ENCODE measurements at places on chromosomes 2 and 18. TPM values are rescaled to one million over a fixed set of nuclear protein-coding genes. Genes with fewer than 3 reads are reported as not detected.

- peaks cover 11% of the 10 kb centered on the region for H3K36me3 ChIP-seq
- peak; percentile 36 for DNase-seq
- H3K27ac ChIP-seq: no peak overlapping the region
- H3K4me3 ChIP-seq: no peak overlapping the region
- H3K27me3 ChIP-seq: no peaks in the 10 kb centered on the region
- H3K4me1 ChIP-seq: peaks cover 73% of the 10 kb centered on the region
Observed at GRCh38 chr2:65064728-65065552, 8.7 kb downstream of the CEP68 start.

The RESP18 gene
- not detected for total RNA-seq

DNA sequence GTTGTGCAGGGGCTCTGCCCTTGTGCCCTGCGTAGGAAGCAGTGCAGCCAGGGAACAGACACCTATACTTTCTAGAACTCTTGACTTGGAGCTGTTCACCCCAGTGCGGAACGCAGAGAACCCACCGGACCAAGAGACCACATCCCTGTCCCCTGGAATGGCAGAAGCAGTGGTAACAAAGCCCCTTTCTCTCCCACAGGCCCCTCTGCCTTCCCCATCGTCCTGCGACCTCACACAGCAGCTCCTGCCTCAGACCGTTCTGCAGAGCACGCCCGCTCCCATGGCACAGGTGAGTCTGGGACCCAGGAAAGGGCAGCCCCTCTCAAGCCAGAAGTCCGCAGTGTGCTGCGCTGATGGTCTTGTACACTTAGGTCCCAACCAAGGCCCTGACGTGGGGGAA, 24.6 kb upstream of the RPL31 start:
- no peak overlapping the region for H3K27ac ChIP-seq
- peaks cover 82% of the 10 kb centered on the region for H3K36me3 ChIP-seq
- no peak overlapping the region for H3K4me3 ChIP-seq

GRCh38 chr2:109516445-109517117, 97.2 kb downstream of the SEPTIN10 start:
- H3K4me1 ChIP-seq: peaks cover 36% of the 10 kb centered on the region
- H3K36me3 ChIP-seq: no peaks in the 10 kb centered on the region
- H3K27ac ChIP-seq: peak overlapping the region; percentile 14

DNA sequence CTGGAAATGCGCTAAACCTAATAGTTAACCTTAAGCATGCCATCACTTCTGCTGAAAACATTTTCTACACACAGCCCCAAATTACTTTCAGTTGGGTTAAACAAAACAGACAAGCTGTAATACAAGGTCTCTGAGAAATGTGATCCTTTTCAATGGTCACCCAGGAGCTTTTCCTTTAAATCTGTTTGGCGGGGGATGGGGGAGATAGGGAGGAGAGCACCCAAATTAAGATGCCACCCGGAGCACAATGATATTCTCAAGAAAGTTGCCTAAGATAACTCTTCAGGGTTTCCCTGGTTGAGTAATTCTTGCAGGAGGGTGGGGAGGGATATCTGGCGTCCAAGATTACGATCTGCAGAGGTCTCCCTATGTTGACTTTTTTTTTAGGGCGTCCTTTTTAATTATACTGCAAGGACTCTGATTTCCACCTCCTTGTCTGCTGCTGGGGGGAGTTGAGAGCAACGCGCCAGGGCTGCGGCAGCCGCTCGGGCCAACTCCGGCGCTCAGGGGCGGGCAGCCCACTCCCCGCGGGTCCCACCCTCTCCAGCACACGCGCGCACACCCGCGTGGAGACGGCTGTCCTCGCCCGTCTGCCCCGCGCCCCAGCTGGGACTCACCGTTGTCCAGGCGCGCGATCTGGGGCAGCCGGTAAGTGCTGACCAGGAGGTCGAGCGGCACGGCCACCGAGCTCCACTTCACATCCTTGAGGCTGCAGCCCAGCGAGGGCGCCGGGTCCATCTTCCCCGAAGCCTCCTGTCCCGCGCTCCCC, 807 bp downstream of the GAREM1 start:
- DNase-seq: no peak
- H3K4me1 ChIP-seq: peaks cover 25% of the 10 kb centered on the region
- no peaks in the 10 kb centered on the region for H3K27me3 ChIP-seq
- peak overlapping the region; percentile 87 for H3K4me3 ChIP-seq
- no peak overlapping the region for H3K27ac ChIP-seq

- no peak overlapping the region for H3K4me3 ChIP-seq
- DNase-seq: no peak
- no peak overlapping the region for H3K27ac ChIP-seq
- H3K36me3 ChIP-seq: no peaks in the 10 kb centered on the region
- H3K4me1 ChIP-seq: 0 out of 2 replicates have a peak, but pooled peaks cover 3% of the 10 kb centered on the region
Observed at GRCh38 chr2:44642123-44642857, 280.5 kb downstream of the CAMKMT start.

DNA sequence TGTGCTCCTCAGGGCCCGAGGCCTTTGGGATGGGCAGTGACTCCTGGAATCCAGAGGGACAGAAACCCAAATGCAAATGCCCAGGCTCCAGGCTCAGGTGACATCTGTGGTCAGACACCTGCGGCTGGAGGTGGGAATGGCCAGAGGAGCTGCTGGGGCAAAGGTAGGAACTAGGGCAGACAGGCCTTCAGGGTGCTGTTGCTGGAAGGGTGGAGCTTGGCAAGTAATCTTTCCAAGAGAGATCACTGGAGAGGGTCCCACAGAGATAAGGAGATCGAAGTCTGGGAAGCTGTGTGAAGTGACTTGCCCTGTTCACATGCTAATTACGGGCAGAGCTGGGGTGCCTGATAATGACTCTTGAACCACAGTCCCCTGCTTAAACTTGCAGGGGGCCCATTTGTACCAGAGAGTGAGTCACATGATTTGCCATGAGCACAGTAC, 82.4 kb downstream of the ACAA2 start:
- no peaks in the 10 kb centered on the region for H3K36me3 ChIP-seq
- no peaks in the 10 kb centered on the region for H3K27me3 ChIP-seq
- H3K27ac ChIP-seq: no peak overlapping the region
- no peak for DNase-seq

Measured in HepG2 (cell line).